NCI-H1105 (cell line): ENCODE measurements at places on chromosomes 7 and 10.
A peak's percentile ranks its signal among the peaks of the same experiment; 100 is the strongest.

DNA sequence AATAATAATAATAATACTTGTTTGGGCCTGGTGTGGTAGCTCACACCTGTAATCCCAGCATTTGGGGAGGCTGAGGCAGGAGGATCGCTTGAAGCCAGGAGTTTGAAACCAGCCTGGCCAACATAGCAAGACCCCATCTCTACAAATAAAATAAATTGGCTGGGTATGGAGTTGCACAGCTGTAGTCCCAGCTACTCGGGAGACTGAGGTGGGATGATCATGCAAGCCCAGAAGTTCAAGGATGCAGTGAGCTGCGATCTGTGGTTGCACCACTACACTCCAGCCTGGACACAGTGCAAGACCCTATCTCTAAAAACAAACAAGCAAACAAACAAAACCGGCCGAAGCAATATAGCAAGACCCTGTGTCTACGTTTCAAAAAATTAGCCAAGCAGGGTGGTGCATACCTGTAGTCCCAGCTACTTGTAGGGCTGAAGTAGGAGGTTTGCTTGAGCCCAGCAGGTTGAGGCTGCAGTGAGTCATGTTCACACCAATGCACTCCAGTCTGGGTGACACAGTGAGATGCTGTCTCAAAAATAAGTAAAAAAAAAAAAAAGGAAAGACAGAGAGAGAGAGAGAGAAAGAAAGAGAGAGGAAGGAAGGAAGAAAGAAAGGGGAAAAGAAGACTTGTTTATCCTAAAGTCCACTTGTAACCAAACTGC is 85.6 kb upstream of the KDM7A start:
- DNase-seq: no peak

- no peak for DNase-seq
Measured at GRCh38 chr7:70208236-70209063, 610.2 kb downstream of the AUTS2 start.

DNA sequence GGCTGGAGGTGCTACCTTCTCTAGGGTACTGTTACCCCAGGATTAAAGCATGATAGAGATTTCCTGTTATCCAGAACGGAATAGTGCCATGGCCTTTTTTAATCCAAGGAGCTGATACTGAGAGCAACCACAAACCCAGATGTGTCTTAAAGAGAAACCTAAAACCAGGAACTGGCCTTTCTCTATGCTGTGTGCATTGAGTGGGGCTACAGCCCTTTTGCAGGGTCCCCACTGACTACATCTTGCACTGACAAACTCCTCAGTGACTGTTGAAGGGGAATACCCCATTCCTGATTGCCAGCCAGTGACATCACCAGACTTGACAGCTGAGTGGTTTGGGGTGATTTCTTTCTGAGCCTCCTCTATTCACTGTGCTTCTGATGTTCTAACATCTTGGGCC is 81.9 kb upstream of the CAPZA2 start:
- no peak for DNase-seq

DNA sequence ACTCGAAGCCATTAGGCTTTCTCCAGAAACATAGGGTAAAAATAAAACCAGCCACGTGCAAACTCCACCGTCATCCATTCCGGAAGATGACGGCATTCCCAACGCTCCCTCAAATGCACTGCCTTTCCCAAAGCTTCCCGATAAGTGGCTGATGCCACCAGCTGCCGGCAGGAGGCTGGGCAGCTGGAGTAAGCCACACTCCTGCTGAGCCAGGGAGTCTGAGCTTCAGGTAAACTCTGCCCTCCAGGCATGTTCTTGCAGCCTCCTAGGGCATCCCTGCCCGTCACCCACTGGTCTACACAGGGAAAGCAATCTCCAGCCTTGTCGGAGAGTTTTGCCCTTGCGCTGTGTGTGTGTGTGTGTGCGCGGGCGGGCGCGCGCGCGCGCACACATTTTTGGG is 40.5 kb upstream of the TMEM273 start:
- no peak for DNase-seq

DNA sequence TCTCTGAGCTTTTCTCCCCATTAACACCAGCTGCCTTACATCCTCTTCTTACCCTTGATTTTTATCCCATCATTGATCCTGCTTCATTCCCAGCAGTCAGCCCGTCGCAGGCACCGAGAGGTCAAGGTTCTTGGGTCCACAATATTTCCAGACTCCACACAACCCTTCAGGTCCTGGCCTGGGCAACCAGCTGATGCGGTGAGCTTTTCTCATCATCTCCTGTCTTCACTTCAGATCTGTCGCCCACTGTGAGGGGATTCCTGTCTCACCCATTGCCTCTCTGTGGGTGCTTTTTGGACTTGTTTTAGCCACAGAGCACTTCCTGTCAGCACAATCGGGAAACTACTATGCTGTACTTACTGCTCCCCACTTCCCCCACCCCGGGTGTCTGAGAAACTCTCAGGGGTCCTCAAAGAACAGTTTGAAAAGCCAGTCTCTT is 8.4 kb upstream of the PVRIG start:
- DNase-seq: no peak

GRCh38 chr10:26095781-26096180 is 120.8 kb upstream of the GAD2 start:
- DNase-seq: no peak

GRCh38 chr7:143980746-143981510 is 19.2 kb upstream of the OR6B1 start:
- no peak for DNase-seq

- no peak for DNase-seq
Measured at GRCh38 chr10:63197344-63198092, 64.4 kb downstream of the NRBF2 start.

DNA sequence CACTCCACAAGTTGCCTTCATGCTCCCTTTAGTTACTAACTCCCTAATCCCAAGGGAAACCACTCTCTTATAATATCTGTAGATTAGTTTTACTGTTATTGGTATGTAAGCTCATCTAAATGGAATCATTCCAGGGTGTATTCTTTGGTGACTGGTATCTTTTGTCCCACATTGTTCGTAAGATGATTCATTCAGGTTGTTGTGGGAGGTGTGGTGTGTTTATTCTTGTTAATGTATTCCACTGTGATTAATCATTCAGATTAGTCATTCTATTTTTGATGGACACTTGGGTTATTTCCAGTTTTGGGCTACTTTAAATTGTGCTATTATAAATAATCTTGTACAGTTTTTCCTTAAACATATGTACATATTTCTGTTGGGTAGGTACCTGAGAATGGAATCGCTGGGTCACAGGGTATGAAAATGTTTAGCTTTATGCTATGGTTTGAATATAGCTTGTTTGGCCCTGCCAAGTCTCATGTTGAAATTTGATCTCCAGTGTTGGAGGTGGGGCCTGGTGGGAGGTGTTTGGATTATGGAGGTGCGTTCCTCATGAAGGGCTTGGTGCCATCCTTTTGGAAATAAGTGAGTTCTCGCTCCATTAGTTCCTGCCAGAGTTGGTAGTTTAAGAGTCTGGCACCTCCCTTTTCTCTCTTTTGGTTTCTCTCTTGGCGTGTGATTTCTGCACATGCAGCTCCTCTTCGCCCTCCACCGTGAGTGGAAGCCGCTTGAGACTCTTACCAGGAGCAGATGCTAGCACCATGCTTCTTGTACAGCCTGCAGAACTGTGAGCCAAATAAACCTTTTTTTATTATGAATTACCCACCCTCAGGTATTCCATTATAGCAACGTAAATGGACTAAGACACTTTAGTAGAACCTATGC is 13.8 kb downstream of the BTRC start:
- no peak for DNase-seq

- DNase-seq: no peak
Measured at GRCh38 chr7:121510302-121510701, 114.2 kb upstream of the FAM3C start.

GRCh38 chr7:18666107-18666728 is 170.7 kb downstream of the HDAC9 start:
- peak; percentile 55 for DNase-seq

DNA sequence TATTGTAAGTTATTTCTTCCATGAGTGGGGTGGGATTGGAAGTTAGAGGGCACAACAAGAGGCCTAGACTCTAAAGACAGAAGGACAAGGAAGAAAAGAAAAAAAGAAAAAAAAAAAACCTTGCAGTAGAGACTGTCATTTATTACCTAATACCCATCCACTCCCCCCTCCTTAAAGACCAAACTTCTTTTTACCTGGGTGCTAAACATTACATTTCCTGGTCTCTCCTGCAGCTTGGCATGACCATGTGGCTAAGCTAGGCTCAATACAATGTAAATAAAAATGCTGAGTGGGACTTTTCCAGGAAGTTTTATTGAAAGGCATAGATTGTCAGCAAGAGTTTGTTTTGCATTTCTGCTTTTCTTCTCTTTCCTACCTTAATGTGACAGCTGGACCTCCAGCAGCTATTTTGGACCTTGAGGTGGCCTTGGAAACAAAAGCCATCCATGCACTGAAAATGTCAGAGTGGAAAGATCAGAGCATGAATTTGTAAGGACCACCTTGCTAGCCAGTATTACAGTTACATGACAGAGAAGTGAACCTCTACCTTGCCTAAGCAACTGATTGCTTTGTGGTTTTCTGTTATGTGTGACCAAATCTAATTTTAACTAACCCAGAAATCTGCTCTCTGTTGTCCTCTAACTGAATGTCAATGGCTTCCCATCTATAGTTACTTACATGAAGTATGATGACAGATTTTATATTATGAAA is 81.3 kb upstream of the SFMBT2 start:
- DNase-seq: no peak

GRCh38 chr7:124497176-124497575 is 268.4 kb downstream of the GPR37 start:
- peak; percentile 84 for DNase-seq

GRCh38 chr10:104268405-104268712 is 625 bp upstream of the GSTO2 start:
- DNase-seq: no peak

- DNase-seq: no peak
Measured at GRCh38 chr10:64465653-64466052, 944.5 kb downstream of the REEP3 start.
